ENCODE measurements at places on chromosomes 2 and 18.

GRCh38 chr2:143282684-143283083, 153.5 kb downstream of the ARHGAP15 start:
- DNase-seq, result no peak

- DNase-seq, result peak; percentile 18
Observed at GRCh38 chr18:23689616-23690504, 607 bp downstream of the LAMA3 start.

GRCh38 chr18:72086421-72086820, 457.7 kb downstream of the CBLN2 start:
- no peak for DNase-seq

DNA sequence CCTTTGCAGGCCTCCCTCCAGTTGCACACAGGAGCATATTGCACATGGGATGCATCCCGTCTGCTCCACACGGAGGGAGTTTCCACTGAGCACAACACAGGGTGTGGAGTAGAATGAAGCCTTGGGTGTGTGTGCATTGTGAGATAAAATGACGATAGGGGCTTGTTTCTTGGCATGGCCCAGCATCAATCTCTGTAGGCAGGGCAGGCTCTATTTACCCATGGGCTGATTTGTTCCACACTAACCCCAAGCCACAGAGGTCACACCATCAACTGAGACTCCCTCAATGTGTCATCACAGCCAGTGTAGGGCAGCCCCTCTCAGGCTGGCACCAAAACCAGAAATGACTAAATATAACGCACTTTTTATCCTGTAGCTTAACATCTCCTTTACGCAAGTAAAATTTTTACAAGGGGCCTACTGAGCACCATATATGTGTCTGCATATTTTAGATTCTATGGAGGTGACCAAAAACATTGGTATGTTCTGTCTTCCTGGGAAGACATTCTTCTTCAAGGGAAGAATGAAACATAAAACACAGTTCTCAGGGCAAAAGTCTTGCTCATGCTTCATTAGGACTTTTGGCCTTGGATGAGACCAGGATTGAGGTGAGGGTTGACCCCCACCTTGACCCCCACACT, 2.7 kb upstream of the GKN1 start:
- DNase-seq, result peak; percentile 100

DNA sequence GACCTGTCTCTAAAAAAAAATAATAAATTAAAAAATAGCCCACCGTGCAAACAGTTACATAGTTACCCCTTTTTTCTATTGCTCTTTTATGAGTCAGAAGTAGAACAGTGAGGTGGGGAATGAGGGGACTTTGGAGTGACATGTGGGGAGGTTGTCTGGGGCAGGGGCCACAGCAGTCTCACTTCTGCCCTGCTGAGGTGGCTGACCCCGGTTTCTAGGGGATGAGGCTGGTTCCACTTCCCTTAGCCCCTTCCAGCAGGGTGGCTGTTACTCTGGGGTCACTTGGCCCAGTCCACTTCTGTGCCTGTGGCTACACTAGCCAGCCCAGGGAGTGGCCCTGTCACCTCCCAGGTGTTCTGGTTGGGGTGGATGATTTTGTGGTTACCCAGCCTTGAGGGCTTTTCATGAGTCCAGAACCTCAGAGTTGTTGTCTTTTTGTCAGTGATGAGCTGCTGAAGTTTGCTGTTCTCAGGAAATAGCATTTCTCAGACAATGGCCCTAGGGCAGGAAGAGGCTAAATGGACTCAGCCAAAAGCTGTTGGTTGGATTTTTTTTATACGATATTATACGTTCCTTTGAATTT, 28.0 kb upstream of the SCLY start:
- DNase-seq, result no peak

DNA sequence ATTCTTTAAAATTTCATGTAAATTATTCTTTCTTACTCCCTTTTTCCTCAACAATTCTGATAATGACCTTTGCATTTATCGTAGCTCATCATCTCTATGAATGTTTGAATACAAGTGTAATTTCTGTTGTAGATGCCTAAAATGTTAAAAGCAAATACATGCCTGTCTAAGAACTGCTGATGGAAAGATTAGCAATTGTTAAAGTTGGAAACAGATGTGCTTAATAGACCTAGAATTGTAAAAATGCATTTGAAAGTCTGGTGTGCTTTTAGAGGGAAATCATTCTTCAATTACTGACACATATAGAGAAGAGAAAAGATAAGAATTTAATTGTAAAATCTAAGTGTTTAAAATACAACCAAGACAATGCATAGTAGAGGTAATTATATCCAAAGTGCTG, 50.4 kb downstream of the CCDC102B start:
- no peak for DNase-seq

DNA sequence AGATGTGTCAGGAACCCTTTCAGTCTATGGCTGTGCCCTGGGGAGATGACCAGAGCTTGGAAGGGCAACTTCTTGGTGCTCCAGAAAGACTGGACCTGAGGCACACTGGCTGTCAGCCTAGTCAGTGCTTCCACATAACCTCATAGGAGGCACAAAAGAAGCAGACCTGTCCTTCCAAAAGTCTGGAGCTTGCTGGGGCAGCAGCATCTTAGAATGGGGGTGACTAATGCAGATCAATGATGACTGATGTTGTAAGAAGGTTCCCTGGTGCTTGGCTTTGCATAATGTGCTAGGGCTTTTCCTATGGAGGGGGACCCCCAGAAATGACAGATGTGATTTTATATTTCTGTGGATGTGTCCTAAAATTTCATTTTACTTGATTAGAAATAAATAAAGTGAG, 255.7 kb upstream of the THUMPD2 start:
- DNase-seq, result no peak

DNA sequence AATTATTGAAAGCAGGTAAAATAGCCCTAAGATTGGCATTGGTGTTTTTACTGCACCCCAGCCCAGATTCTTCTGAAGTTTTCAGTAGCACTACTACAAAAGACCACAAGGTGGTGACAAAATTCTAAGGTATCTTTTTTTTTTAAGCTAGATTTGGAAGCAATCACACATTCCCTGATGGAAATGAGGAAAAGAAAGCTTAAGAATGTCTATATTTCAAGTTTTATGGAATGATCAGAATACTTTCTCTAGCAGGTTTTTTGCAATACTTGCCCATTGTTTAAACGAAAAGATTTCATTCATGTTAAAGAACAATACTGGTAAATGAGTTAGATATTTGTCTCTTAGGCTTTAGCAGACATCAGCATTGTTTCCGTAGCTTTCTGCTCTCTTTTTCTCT, 32.1 kb upstream of the ZNF638 start:
- peak; percentile 39 for DNase-seq

DNA sequence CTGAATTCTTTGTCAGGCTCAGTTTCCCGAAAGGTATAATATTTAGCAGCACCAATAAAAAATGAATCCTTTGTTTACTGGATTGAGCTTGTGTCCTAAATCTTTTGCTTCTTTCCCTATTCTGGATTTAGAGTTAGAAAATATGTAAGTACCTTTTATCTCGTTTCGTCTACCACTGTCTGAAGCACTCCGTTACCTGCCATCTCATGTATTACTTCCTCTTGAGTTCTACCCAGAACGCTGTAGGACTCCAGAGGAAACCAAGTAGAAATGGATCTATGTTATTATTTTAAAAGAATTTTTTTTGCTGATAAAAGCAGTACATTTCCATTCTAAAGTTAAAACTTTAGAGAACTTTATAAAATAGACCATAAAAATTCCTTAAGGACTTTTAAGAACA, 13.5 kb downstream of the ANKRD12 start:
- DNase-seq, result no peak

DNA sequence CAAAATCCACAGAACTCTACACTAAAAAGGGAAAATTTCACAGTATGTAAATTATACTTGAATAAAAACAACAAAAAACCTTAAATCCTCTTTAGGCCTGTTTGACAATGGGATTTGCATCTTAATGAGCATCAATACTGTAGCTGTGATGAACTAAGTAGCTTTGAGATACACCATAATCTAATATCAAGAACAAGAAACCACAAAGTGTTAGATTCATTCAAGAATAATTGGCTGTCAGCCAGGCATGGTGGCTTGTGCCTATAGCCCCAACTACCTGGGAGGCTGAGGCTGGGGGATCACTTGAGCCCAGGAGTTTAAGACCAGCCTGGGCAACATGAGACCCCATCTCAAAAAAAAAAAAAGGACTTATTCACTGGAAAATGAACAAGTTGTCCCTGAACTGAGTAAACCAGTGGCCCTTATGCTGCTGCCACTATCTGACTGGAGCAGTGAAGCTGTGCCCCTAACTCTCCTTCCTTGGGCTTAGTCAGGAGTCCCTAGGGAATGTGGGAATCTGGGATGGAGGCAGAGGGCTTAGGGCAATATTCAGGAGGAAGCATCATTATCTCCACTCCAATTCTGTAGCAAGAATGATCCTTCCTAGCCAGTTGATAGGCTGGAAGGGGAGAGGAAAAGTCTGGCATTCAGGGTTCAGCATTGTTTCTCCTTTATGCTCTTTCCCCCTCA, 88.5 kb downstream of the PRKCE start:
- no peak for DNase-seq

DNA sequence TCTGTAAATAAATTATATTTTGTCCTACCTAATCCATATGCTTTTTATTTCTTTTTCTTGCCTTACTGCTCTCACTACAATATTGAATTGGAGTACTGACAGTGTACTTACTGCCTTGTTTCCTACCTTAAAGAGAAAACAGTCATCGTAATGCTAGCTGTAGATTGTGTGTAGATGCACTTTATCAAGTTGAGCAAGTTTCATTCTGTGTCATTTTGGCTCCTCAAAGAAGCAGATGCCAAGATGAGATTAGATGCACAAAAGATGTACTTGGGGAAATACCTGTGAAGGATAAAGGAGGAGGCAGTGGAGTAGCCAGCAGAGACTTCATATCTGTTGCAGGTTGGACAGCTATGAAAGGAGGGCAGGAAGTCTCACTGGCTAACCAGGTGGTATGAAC, 145.5 kb downstream of the FTCDNL1 start:
- no peak for DNase-seq

DNA sequence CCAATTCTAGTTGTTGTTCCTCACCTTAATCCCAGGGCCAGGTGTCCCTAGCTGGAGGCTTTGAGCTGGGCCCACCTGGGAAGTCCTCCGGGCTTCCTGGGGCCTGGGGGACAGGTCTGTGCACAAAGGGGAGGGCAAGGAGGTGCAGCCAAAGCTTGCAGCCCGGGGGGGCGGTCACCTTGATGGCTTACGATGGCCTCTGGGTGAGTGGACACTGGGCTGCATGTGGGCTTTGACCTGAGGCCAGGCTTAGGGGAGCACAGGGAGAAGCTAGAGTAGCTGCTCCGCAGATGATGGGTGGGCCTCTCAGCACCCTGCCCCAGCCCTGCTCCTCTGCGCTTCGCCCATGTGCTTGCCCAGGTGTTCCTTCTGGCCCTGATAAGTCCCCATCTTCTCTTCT, 41.8 kb upstream of the HAAO start:
- no peak for DNase-seq

DNA sequence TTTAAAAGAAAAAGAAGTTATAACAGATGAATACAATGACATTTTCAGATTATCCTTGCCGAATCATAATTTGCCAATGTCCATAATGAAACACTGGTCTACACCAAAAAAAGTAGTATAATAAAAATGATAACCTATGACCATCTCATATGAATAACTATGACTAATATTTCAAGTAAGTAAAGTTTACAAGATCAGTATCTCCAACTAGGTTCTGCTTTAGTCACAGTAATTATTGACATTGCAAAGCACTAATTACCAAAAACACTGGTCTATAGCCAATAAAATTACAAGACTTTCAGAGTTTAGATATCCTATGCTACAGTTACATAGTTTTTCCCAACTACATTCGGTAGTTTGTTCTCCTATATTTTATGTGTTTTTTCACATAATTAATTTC, 136.7 kb downstream of the MEMO1 start:
- no peak for DNase-seq

- DNase-seq, result no peak
Observed at GRCh38 chr2:29343830-29344229, 228.6 kb downstream of the CLIP4 start.

GRCh38 chr18:79377187-79377891, 18.4 kb upstream of the NFATC1 start:
- DNase-seq, result no peak

- peak; percentile 85 for DNase-seq
Observed at GRCh38 chr18:45167631-45168280, 447.5 kb upstream of the SLC14A2 start.

DNA sequence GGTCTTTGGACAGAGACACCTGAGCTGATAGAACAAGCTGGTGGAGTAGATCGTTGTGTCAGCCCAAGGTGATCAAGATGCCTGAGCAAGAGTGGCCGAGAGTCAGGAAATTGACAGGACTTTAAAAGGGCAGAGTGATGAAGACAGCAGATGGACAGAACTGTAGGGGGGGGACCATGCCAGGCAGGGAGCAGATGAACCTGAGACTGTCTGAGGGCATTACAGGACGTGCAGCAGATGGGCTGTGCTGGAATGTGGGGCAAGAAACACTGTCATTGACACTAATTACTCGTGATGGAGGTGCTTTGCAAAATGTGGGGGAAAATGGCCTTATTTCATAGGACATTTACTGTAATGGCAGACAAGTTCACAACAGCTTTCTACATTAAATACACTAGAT, 225.0 kb downstream of the THSD7B start:
- DNase-seq, result no peak

DNA sequence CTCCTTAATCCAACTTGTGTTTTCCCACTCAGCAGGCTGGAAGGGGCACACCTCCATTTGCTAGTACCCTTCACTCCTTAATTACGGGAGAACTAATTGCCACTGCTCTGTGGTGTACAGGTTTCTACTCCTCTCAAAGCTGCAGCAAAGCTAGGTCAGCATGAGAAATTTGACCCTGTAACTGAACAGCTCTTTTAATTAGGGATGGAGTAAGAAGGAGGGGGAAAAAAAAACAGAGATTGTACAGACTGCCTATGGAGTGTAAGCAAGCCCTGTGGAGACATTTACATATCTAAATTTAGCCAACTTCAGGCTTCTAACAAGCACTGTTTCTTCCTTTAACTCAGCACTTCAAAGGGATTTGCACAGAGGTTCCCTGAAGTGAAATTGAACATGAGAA, 629.7 kb upstream of the SETBP1 start:
- no peak for DNase-seq

GRCh38 chr2:120986898-120987650, 251.4 kb downstream of the GLI2 start:
- no peak for DNase-seq

GRCh38 chr2:62151306-62151638, 44.6 kb upstream of the B3GNT2 start:
- DNase-seq, result no peak

- no peak for DNase-seq
Observed at GRCh38 chr18:60417946-60418345, 45.4 kb upstream of the MC4R start.

GRCh38 chr2:128790541-128791001, 471.9 kb upstream of the HS6ST1 start:
- DNase-seq, result no peak

- no peak for DNase-seq
Observed at GRCh38 chr2:68917034-68917718, 35.5 kb downstream of the GKN2 start.

DNA sequence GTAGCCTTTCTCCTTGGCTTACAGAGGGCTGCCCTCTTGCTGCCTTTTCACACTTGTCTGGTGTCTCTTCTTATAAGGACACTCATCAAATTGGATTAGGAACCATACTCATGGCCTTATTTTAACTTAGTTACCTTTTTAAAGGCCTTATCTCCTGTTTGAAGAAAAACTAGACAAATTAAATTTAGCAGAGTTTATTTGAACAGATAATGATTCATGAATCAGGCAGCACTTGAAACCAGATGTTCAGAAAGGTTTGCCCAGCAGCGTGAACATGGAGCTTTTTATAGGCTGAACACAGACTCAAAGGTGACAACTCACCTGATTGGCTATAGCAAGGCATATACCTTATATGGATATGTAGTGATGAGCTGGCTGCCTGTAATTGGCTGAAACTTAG, 238.0 kb downstream of the GULP1 start:
- DNase-seq, result no peak

- no peak for DNase-seq
Observed at GRCh38 chr2:179050755-179051154, 818 bp upstream of the CCDC141 start.

Data from EL (cell line).